ENCODE measurements at places on chromosomes 5 and 9.
A peak's percentile ranks its signal among the peaks of the same experiment; 100 is the strongest.

- no peak for DNase-seq
These were observed 21.8 kb upstream of the SARDH start for GRCh38 chr9:133759946-133760345.

DNA sequence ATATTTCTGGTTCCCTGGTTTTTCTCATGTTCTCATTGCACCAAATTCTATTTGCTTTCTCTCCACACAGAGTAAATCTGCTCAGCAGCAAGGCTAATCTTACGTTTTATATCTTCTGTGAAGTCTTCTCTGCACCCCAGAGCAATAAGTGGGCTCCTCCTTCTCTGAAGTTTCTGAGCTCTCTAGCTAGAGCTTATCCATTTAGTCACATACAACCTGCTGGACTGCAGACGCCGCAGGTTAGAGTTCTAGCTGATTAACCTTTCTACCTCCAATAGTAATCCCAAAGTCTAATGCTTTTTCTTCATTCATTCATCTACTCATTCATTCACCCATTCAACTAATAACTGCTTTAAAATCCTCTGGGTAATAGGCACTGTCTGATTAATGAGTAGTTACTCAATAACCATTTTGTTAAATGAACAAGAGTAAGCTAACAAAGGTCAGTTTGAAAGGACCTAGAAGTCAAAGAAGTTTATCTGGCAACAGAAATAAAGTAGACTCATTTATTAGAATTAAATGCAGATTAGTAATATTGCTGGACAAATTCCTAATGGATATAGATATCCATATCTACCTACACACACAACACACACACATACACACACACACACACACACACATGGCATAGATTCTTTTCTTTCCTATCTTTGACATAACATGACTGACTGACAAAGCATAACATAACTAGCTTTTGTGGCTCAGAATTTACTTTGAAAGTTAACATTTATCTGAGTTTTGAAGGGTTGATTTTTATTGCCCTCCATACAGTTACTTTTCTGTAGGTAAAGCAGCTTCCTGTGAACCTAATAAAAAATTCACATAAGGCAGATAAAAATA lies 984.6 kb upstream of the SEMA6A start:
- no peak for DNase-seq

DNA sequence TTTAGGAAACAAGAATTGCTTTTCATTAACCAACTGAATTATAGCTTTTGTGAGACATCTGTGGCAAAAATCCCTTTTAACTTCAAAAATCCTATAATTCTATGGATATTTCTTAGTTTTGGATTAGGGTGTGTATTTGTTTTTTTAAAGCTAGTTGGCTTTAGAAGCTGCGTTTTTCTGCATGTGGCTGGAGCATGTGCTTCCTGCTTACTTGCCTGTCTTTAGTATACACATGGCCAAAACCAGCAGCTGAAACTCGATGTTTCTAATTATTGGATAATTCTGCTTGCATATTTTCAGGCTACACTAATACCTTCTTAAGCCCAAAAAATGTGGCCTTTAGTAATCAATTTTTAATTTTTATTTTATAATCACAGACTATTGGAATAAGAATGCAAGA lies 8.9 kb downstream of the RECK start:
- no peak for DNase-seq

GRCh38 chr9:72441848-72442607 lies 77.0 kb upstream of the ZFAND5 start:
- DNase-seq: no peak

- DNase-seq: no peak
These were observed 312.4 kb downstream of the DOCK8 start for GRCh38 chr9:526904-527591.

DNA sequence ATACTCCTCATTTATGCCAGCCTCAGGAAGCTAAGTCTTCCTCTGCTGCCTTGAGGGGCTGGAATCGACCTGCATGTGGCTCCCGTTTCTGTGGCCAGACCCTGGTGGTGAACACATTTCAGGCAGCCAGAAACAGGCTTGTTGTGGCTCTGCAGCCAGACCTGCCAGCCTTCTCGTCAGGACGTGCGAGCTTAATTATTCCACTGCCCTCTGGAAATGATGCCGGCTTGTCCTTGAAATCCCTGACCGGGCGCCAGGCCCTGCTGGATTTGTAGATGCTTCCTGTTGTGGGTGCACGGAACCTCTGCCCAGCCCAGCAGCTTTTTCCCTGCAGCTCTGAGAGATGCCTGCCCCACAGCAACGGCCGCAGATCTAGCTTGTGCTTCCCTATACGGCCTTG lies 41.6 kb downstream of the PDZD2 start:
- DNase-seq: no peak

DNA sequence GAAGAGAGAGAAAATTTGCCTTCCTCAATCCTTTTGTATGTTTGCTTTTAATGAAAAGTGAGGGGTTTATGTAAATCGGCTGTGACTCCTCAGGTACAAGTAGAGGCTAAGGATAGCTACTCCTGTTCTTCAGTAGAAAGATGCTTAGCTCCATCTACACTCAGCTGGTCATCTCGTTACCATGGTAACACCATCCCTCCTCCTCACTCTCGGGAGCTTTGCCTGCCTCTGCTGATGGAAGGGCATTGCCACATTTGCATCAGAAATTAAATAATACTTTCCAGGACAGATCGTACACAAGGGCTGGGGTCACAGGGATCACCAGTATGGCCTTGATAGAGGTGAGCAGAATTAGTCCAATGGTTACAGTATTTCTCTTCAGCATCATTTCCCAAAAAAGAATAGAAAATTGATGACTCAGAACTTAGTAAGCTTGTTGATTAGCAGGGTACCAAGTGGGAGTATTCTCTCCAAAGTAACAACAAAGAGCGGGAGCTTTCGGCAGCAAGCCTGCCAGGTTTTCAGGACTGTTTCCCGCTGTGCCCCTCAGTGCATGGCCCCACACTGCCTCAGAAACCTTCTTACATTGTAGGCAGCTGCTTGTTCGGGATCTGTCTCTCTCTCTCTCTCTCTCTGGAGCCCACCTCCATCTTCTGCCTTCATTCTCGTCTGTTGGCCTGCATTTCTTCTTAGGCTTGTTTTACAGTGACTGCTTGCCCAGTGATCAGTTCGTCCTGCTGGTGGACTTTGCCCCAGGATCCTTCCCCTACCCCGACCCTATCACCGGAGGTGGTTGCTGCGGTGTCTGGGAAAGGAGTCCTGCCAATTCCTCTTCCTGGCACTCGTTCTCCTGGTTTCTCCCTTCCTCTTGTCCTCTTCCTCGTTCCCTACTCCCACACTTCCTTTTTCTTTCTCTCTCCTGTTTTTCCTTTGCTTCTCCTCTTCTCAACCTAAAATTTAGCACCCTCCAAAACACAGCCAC lies 51.9 kb upstream of the SNAPC3 start:
- DNase-seq: no peak

- no peak for DNase-seq
These were observed 27.7 kb downstream of the PCSK5 start for GRCh38 chr9:75918154-75918553.

DNA sequence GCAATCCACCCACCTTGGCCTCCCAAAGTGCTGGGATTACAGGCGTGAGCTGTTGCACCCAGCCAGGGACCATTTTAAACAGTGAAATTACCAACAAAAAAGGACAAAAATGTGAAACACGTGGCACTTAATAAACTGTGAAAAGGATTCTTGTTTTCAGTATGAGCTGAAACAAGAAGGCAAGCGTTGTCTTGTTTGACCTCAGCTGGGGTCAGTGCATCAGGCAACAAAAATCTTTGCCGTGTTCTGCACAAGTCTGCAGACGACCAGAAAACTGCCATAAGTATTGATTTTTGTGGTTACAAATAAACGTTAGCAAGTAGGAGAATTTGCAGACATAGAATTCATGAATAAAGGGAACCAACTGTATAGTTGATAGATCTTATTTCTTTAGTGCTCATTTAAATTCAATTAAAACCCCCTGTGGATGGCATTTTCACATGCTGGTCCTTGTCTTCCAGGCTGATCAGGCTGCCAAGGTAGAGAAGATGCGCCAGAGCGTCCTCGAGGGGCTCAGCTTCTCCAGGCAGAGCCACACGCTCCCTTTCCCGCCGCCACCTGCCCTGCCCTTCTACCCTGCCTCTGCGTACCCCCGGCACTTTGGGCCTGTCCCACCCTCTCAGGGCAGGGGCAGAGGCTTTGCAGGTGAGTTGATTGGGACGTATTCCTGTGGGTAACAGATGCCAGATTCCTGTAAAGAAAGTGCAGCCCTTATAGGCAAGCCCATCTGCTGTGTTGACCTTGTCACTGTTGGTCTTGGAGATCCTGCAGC lies 18.8 kb upstream of the PHF2 start:
- no peak for DNase-seq

DNA sequence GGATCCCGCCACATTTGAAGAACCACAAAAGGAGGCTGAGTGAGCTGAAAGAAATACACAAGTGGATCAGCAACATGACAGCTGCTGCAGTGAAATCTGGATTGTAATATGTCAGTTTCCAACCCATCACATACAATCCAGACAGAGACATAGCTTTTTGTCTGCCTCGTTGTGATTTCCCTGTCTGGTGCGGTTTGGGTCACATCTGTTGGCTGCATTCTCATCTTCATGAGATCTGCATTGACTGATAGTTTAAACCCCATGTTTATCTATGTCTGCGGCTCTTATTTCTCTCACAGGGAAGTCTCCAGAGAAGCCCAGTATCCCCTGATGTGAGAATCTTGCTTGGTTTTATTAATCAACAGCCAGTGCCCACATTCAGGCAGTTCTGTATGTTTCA lies 403.1 kb upstream of the ZNF608 start:
- no peak for DNase-seq

- no peak for DNase-seq
These were observed 287.9 kb upstream of the ZNF608 start for GRCh38 chr5:125034331-125034730.

DNA sequence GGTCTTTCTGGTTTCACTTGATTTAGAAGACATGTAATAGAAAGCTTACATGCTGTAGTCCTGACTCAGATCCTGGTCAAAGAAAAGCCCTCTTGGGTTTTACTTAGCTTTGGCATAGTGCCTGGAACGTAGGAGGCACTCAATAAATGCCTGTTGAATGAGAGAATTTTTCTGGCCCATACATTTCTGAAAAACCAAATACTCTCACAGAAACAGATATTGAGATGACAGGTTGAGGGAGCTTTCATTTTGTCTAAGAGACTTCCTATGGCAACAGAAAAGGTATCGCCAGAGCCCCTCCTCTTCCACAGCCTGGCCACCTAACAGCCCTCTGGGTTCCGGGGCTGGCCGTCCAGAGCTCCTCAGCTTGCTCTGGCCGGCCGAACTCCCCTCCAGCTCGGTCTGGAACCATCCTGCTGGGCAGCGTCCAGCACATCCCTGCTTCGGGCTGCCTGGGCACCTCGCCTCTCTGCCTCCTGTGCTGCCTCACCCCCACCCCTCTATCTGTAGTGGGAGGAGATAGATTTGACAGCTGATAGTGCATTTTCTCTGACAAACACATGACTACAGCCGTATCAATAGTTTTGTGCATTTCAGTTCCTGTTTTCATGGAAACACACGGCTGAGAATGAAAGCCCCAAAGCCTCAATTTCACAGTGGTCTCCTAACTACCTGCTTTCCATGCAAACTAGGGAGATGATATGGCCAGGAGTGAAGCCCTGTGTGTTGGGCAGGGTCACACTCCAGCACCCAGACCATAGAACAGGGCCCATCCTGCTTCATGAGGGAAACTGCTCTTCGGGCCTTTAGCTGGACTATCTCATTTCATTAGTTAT lies 1.1 kb downstream of the IL4 start:
- peak; percentile 76 for DNase-seq

- no peak for DNase-seq
These were observed 24.6 kb downstream of the NR2F1 start for GRCh38 chr5:93607367-93608258.

- no peak for DNase-seq
These were observed 42.6 kb downstream of the MLLT3 start for GRCh38 chr9:20579524-20580314.

DNA sequence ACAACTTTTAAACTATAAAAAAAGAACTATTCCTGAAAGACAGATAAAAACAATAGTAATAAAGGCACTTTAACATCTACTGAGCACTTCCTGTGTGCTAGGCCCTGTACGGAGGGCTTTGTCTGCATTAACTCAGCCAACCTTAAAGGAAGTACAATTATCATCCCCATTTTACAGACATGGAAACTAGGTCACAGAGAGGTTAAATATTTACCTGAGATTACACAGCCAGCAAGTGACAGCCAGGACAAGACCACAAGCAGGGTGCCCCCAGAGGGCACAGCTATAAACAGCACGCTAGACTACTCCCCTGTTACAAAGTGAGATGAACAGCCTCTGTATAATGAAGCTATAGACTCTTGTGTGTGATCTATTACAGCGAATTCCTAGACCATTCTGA lies 25.5 kb downstream of the DDX31 start:
- DNase-seq: no peak

DNA sequence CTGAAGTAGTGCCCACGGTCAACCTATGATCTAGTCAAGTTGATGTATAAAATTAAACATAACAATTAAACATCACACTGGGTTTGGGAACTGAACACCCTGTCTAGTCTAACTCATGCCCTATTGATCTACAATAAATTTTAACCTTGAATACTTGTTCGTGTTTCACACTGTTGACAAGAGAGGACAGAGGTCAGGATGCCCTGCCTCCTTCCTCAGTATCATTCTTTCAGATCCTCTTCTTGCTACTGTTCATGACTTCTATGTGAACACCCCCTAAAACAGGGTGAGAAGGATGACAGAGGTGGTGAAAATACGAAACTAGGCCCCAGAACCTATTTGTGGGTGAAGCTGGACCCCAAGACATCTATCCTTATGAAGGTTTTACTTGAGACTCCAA lies 8.1 kb upstream of the MAT2B start:
- DNase-seq: no peak

DNA sequence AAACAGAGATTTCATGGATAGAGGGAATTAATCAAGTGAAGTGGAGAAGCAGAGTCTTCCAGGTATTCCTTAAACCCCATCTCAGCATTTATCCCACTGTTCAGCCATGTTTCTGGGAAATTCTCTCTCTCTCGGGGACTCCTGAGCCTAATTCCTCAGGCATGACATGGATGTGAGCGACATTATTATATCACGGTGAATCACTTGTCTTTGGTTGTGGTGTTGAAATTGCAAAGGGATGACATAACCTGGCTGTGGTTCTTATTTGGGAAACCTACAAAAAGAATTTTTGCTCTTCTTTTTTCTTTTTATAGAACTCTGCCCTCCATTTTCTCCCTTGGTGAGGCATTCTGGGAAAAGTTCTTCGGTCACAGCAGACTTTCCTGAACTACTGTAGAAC lies 457.9 kb upstream of the PTGER4 start:
- DNase-seq: no peak

DNA sequence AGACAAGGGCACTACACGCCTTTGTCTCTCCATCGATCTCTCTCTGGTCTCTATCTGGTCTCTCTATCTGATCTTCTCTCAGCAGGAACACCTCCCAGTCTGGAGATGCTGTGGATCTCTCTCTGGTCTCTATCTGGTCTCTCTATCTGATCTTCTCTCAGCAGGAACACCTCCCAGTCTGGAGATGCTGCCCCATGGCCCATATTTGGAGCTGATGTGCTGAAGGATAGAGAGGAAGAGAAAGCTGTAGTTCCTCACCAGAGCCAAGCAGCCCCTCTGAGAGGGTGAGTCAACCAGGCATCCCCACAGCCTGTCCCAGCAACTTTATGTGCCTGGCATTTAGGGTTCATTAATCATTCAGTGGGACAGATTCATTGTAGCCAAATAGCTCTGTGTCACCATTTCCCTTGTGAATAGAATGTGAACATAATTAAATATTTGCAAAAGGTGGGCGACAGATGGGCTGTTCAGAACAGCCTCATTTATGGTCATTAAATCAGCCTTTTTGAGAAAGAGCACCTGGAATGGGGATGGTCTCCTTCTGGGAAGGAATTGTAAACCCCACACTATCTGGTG lies 189.3 kb upstream of the MAST4 start:
- no peak for DNase-seq
